Umbilical cord (tissue), 2 donors: ENCODE measurements at places on chromosomes 4 and X. TPM values are rescaled to one million over a fixed set of nuclear protein-coding genes. Genes with fewer than 3 reads are reported as not detected.

GPR143 gene
- total RNA-seq: 4.1 TPM

PPID gene
- 25.8 TPM for total RNA-seq

XAGE2 gene
- total RNA-seq: not detected

DNA sequence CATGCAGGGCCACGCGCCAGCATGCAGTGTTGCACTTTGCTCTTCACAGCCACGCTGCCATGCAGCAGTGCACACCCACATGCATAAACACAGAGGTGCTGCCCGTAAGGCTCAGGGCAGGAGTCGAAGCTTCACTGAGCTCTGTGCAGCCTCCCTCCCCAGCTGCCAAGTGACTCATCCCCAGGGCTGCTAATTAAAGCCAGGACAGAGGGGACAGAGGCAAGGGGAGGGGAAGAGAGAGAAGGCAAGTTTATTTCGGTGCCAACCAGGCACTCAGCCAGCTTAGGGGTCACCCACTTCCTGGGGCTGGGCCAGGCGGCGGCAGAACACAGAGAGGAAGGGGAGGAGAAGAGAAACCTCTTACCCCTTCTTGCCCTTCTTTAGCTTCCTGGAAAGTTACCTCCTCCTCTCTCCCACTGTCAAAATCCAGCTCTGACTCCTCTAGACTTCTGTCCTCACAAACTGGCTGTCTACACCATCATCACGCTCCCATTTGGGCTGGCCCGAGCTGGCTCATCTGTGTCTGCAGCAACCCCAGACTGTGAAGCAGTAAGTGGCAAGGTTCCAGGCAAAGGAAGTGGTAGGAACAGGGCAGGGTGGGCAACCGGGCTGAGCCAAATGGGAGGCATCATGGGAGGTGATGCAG is 6.2 kb upstream of the IQSEC2 start:
- peak; percentile 70 for DNase-seq

GRCh38 chrX:6707497-6707896 is 172.6 kb upstream of the VCX3A start:
- DNase-seq: no peak

GRCh38 chr4:182576601-182577289 is 333.5 kb downstream of the TENM3 start:
- peak; percentile 49 for DNase-seq

GRCh38 chr4:88792268-88792781 is 94.7 kb upstream of the NAP1L5 start:
- DNase-seq: peak; percentile 62
